ENCODE measurements at places on chromosomes 6 and 20. TPM values are rescaled to one million over a fixed set of nuclear protein-coding genes. Genes with fewer than 3 reads are reported as not detected.

The OR2J3 gene
- not detected for total RNA-seq

The OR2H1 gene
- not detected for total RNA-seq

The MMP24 gene
- 0.17 TPM for total RNA-seq

The ELOVL2 gene
- 1.0 TPM for total RNA-seq

The TUBB2B gene
- total RNA-seq = 5.1 TPM

The SYNDIG1 gene
- total RNA-seq = 0.17 TPM

The C4A gene
- total RNA-seq = 46.0 TPM

The LCA5 gene
- 5.6 TPM for total RNA-seq

The RUNX2 gene
- total RNA-seq = 2.1 TPM

The OPN5 gene
- total RNA-seq = not detected

The ECT2L gene
- 0.17 TPM for total RNA-seq

The CUTA gene
- total RNA-seq = 105 TPM

The SLC12A5 gene
- 0.50 TPM for total RNA-seq

The RAD21L1 gene
- not detected for total RNA-seq

The CPXM1 gene
- 0.50 TPM for total RNA-seq

The DTD1 gene
- total RNA-seq = 50.8 TPM

The OPRL1 gene
- 2.6 TPM for total RNA-seq

The KLHDC3 gene
- 72.2 TPM for total RNA-seq

The WFDC10B gene
- not detected for total RNA-seq

The MLN gene
- total RNA-seq = not detected

The HLA-DMB gene
- 0.83 TPM for total RNA-seq

The CST2 gene
- total RNA-seq = not detected

The HFE gene
- 6.4 TPM for total RNA-seq

The ROS1 gene
- total RNA-seq = under 0.01 TPM

The EDN1 gene
- 0.26 TPM for total RNA-seq

The RSPO3 gene
- 15.4 TPM for total RNA-seq

The OR2H2 gene
- total RNA-seq = not detected

The AFG1L gene
- total RNA-seq = 5.4 TPM

The PRND gene
- not detected for total RNA-seq

The HEY2 gene
- not detected for total RNA-seq

The MAFB gene
- total RNA-seq = 7.7 TPM

The FHL5 gene
- total RNA-seq = not detected

The PANK2 gene
- total RNA-seq = 50.8 TPM

The PMEPA1 gene
- 1.0 TPM for total RNA-seq

The ACTL10 gene
- 2.0 TPM for total RNA-seq

The WFDC13 gene
- not detected for total RNA-seq

The SCRT2 gene
- not detected for total RNA-seq

The DUSP15 gene
- not detected for total RNA-seq

The HLA-DQB1 gene
- total RNA-seq = not detected

The AIF1 gene
- not detected for total RNA-seq

The SOX18 gene
- not detected for total RNA-seq

The MRPL18 gene
- 82.7 TPM for total RNA-seq

The TNFRSF6B gene
- total RNA-seq = 6.7 TPM

The HIVEP1 gene
- 10.3 TPM for total RNA-seq

The C6orf89 gene
- 37.8 TPM for total RNA-seq

The PI16 gene
- total RNA-seq = not detected

The COX4I2 gene
- not detected for total RNA-seq

The PRR18 gene
- not detected for total RNA-seq

The GPLD1 gene
- under 0.01 TPM for total RNA-seq

The NHSL1 gene
- total RNA-seq = 10.6 TPM

The MCUR1 gene
- 7.4 TPM for total RNA-seq

The LAMP5 gene
- 2.6 TPM for total RNA-seq

The PRL gene
- total RNA-seq = not detected

The NR2E1 gene
- not detected for total RNA-seq

The HCK gene
- not detected for total RNA-seq

All from fibroblast of lung (primary cell).